Left hindlimb (tissue), 1 donor: ENCODE measurements at places on chromosomes 5 and 9.
A peak's percentile ranks its signal among the peaks of the same experiment; 100 is the strongest.

- no peak for DNase-seq
Measured at GRCh38 chr5:1014346-1014745, 5.7 kb downstream of the NKD2 start.

GRCh38 chr5:131245948-131246347, 17.9 kb upstream of the CDC42SE2 start:
- no peak for DNase-seq

- DNase-seq = no peak
Measured at GRCh38 chr9:37909326-37909725, 5.4 kb upstream of the SLC25A51 start.

- DNase-seq = no peak
Measured at GRCh38 chr5:98994611-98995010, 65.8 kb upstream of the CHD1 start.

GRCh38 chr5:121982893-121983285, 21.1 kb downstream of the SRFBP1 start:
- DNase-seq = no peak

GRCh38 chr9:7849362-7849761, 49.8 kb upstream of the DMAC1 start:
- no peak for DNase-seq

GRCh38 chr5:62691946-62692345, 113.3 kb downstream of the LRRC70 start:
- DNase-seq = no peak

DNA sequence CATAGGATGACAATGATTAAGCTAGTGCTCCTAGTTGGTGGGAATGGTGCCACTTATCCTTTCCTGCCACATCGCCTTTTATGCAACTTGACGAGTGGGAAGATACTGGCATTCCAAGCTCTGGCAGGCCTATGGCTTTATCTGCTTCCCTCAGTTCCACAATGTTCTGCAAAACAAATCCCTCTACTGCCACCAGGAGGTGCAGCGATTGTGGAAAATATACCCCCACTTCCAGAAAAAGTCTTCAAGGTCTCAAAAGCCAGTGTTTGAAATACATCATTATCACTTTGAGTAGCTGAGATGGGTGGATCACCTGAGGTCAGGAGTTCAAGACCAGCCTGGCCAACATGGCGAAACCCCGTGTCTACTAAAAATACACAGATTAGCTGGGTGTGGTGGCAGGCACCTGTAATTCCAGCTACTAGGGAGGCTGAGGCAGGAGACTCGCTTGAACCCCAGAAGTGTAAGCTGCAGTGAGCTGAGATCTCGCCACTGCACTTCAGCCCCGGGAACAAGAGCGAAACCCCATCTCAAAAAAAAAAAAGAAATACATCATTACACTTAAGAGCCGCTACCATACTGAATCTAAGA, 3.4 kb downstream of the CLINT1 start:
- DNase-seq = peak; percentile 51

DNA sequence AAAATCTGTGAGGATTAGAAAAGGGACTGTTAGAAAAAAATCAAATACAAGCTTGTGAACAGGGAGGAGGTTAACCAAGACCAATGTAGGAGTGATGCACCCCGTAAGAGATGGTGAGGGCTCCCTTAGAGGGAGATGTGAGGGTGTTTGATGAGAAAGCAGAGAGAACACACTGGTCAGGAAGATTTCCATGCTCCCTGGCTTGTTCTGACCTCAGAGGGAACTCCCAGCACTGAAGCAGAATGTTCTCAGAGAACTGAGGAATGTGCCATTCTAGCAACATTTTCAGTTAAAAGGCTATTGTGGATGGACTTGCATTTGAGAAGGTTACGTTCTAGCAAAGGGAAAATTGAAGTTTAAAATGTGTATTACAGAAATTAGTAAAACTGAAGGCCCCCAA, 110.6 kb downstream of the HTR4 start:
- no peak for DNase-seq

DNA sequence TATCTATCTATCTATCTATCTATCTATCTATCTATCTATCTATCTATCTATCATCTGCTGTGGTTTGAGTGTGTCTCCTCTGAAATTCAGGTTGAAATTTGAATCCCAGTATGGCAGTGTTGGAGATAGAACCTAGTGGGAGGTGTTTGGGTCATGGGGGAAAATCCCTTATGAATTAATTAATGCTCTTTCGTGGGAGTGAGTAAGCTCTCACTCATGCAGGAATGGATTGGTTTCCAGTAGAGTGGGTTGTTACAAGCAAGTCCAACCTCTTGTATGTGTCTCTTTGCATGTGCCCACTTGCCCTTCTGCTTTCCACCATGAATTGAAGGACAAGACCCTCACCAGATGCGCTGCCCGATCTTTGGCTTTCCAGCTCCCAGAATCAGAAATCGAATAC, 113.0 kb downstream of the ANXA1 start:
- no peak for DNase-seq

DNA sequence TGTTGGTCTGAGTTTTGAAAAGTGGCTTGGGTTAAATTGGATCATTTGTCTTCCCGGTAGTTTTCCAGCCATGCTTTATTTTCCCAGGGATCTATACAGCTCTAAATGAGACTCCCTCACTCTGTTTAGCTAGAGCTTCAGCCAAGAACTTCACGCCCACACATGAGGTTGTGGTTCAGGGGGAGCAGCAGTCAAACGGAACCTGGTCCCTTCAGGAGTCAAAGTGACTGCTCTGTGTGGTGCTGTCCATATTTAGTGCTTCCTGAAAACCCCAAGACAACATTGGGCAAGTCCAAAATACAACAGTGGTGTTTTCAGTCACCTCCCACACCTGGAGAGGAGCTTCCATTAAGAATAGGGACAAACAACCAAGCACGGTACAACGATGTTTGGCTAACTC, 90.5 kb downstream of the ANKH start:
- no peak for DNase-seq

- DNase-seq = no peak
Measured at GRCh38 chr5:138981586-138981985, 106.5 kb upstream of the LRRTM2 start.

- DNase-seq = no peak
Measured at GRCh38 chr5:4042311-4042710, 446.7 kb downstream of the IRX1 start.

GRCh38 chr5:126253406-126253805, 169.8 kb upstream of the GRAMD2B start:
- no peak for DNase-seq

GRCh38 chr5:126065061-126065460, 358.1 kb upstream of the GRAMD2B start:
- no peak for DNase-seq

GRCh38 chr5:33829430-33829829, 62.4 kb downstream of the ADAMTS12 start:
- no peak for DNase-seq

DNA sequence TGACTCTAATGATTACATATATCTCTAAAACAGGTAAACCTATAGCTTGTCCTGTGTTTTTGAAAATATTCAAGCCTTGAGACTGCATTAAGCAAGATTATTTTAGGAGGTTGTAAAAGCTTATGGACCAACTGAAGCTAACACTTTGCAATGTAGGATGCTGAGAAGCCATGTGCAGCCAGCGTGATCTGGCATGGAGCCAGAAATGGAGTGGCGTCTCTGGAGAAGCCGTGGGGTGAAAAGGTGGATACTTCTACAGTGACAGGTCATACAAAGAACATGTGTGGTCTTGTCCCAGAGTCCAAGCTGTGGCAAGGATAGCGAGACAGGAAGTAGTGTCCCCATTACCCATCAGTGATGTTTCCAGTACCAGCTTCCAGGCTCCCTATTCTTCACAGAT, 100.8 kb upstream of the CD180 start:
- DNase-seq = no peak

DNA sequence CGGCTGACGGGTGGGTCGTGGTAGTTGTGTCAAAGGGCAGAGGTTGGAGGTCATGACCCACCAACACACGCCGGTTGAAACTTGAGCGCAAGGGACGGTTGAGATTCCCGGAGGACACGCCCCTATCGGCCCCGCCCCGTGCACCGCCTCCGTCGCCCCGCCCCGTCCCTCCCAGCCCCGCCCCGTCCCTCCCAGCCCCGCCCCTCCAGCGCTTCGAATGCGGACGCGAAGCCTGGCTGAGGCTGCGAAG, 226 bp upstream of the RANBP17 start:
- DNase-seq = no peak

DNA sequence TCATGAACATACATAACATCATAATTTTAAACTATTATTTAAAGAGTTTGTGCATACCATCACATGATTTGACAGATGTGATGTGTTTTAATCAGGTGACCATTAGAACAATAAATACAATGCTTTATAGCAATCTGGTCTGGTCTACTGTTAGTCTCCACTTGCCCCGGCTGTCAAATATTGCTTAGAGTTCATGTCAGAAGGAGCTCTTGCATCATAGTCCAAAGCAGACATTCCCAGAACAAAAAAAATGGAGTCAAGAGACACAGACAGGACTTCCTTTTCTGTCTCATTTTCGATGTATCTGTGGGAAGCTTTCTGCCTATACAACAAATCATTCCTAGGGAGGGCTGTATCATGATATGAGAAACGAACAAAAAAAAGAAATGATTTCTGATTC, 979.2 kb upstream of the WWC1 start:
- DNase-seq = no peak

GRCh38 chr5:81234299-81234698, 1.2 kb downstream of the CKMT2 start:
- no peak for DNase-seq

DNA sequence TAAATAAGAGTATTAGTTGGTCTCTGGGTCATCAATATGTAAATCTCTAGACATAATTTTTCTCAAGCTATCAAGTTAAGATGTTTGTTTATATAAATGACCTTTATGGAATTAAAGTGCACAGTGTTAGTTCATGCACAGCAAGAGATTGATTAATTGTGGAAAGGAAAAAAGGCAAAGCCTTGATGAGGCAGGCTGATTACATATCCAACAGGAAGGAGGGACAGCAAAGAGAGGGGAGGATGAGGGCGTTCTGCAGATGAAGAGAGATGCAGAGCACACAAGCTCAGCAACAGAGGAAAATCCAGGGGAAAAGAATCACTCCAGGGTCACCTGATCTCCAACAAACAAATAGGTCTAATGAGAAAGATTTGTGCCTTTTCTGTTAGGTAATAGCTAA, 16.5 kb downstream of the NTRK2 start:
- DNase-seq = no peak

GRCh38 chr5:115374057-115374775, 77.8 kb upstream of the CCDC112 start:
- no peak for DNase-seq

DNA sequence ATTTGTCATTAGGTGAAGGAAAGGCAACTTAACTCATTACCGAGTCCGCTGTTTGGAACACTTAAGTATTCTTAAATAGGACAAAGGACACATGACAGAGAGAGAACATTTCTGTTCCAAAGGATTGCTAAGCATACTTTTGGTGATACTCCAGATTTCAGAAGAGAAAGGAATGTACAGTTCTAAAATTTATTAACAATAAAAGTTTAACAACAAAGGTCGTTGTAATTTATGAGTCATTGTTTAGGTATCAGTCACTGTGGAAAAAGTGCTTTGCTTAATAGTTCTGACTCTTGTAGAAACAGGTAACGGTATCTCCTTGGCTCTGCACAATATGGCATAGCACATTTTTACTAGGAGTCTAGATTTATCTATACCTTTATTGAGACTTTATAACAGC, 36.3 kb upstream of the PAM start:
- no peak for DNase-seq

DNA sequence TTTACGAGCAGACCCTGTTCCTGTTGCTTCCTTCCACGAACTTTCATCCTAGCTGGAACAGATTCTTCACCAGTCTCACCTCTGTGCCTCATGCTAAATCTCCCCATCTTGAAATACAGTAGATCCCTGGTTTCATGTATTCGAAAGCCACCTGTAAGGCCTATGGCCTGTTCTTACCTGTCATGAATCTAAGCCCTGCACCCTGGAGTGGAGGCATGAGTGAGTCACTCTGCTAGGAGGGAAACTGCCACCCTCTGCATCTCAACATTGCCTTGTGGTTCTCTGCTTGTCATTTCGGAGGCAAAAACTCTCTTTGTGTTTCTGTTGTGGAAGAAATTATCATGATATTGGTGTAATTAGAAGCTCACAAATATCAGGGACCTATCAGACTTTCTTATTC, 320.0 kb downstream of the ENC1 start:
- no peak for DNase-seq

DNA sequence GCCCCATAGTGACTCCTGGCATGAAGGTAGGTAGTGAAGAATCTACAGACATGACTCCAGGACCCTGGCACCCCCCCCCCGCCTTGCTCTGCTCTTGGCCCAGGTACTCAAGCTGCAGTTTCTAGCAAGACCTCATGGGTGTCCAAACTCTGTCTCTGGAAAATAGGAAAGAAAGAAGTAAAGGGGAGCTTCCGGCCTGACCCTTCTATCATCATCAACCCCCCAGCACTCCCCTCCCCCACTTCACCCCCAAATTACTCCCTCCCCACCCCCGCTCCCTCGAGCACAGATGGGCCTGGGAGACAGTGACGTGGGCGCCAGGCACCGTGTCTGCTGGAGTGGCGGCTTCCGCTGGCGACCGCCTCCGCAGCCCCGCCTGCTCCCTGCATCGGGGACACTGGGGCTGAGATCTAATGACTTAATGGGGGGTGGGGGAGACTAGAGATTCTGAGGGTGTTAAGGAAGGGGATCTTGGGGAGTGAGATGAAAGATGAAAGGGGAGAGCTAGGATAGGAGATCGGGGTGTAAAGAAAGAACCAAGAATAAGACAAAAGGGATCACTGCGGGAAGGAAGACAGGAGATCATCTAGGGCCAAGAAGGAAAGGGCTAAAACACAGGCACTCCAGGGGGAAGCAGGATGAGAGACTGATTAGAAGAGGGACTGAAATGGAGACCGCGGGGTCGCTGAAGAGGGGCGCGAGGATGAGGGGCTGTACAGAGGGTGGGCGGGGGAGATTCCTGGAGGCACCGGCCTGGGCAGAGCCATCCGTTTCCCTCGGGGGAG, 1.1 kb upstream of the DNAJB5 start:
- DNase-seq = peak; percentile 36

DNA sequence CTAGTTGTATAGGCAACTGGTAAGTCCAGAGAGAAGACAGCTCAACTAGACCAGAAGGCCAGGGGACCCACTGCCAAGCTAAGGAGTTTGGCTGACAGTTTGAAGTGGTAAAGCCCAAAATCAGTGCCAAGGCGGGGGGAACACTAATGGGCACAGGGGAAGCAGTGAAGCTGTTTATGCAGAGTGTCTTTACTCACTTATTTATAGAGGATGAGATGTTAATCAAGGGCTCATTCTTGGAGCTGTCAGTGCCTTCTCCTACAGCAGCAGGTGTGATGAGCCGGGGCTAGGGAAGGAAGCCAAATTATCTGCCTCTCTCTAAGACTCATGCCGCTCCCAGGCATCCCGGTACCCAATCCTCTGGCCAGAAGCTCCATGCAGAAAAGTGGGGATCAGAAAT, 75.2 kb upstream of the GALNT10 start:
- no peak for DNase-seq

DNA sequence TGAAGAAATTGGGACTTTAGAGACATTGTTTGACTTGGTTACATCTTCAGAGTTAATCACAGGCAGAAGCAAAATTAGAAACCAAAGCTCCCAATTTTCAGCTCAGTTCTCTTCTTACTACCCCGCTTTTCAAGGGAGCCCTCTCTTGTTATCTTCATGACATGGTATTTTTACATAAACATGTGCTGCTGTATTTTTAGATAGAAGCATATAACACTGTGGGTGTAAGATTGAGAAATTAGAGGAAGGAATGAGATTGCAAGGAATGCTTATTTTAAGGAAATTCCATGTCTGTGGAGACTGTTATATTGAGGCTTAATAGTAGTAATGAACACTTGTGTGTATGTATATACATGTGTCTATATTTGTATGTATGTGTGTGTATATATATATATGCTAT, 401.6 kb downstream of the TMEM232 start:
- DNase-seq = no peak
